ENCODE measurements at places on chromosomes 7 and 10.

GRCh38 chr7:128164955-128165670 lies 76.0 kb upstream of the LEP start:
- no peak for DNase-seq

DNA sequence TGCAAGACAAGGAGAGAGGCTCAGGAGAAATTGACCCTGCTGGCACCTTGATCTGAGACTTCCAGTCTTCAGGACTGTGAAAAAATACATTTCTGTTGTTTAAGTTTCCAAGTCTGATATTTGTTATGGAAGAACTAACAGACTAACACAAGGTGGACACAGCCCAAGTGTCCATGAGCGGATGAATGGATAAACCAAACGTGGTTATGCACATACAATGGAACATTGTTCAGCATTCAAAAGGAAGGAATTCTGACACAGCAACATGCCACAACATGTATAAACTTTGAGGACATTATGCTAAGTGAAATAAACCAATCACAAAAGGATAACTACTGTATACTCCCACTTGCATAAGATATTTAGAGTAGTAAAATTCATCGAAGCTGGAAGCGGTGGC lies 76.5 kb downstream of the FAM13C start:
- DNase-seq: no peak

DNA sequence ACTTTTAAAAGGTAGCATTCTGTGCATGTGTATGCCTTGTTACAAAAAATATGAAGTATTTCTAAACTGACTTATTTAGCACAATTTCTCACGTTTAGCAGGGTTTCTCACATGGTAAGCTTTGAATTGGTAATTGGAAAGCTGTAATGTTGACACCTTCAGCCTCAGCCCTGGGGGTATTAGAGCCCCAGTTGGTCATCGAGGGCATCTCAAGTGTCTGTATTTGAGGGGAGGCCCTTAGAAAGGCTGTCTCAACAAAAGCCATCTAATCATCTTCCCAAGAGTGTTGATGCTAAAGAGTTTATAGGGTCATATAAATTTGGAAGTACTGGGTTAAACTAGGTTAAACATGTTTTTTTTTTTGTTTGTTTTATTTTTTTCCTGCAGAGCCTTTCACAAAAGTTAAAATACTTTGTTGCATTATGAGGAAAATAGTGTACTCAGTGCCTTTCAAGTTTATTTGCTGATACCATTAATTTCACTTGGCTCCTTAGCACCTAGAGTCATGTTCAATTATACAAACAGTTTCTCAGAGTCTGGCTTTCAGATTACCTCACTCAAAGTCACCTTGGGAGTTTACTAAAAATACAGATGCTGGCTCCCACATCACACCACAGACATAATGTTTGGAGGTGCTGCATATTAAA lies 134.0 kb downstream of the CD36 start:
- DNase-seq: no peak

- no peak for DNase-seq
These were observed 73.2 kb downstream of the SFMBT2 start for GRCh38 chr10:7337431-7338171.

DNA sequence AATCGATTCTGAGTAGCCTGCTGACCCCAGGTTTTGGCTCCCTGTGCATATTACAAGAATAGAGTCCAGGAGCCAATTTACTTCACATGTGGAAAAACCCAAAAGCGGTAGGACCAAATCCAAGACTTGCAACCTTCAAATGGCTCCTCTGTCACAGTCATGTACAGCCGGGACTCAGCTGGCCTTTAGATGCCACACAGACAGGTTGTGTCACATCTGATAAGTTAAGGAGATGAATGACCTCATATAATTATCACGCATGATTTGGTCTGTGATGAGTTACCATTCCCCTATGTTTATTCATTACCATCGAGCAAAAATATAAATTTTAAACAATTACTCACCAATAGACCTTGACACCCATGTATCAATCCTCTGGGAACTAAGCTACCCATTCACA lies 14.2 kb downstream of the CACNA2D1 start:
- DNase-seq: no peak

DNA sequence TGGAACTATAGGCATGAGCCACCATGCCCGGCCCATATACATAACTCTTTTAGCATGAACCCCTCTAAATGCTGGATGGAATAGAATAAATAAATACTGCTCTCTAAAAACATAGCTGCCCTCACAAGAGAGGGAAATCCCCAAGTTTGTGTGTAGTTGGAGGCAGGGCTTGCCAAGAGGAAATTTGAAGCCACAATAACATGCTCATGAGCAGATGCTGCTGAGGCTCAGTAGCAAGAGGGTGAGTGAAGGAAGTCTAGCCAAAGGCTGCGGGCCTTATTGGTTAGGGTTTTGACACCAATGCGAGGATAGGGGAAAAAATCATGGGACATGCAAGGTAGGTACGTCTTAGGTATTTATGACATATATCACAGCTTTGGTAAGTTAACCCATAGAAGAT lies 17.3 kb downstream of the TPK1 start:
- DNase-seq: no peak
